ENCODE measurements at places on chromosomes 13 and 19. TPM values are rescaled to one million over a fixed set of nuclear protein-coding genes. Genes with fewer than 3 reads are reported as not detected.
A peak's percentile ranks its signal among the peaks of the same experiment; 100 is the strongest.

The KLHL1 gene
- total RNA-seq: not detected

The ATP8A2 gene
- not detected for total RNA-seq

The CPT1C gene
- total RNA-seq: 0.53 TPM

The ZNF324B gene
- 4.5 TPM for total RNA-seq

The TNFRSF19 gene
- total RNA-seq: 2.0 TPM

- no peak for DNase-seq
- H3K27ac ChIP-seq: peak overlapping the region; percentile 69
- H3K27me3 ChIP-seq: no peaks in the 10 kb centered on the region
- H3K36me3 ChIP-seq: no peaks in the 10 kb centered on the region
- H3K4me3 ChIP-seq: peak overlapping the region; percentile 18
Measured at GRCh38 chr13:109281017-109281902, 505.1 kb downstream of the IRS2 start.

GRCh38 chr19:49744946-49745381 lies 18.1 kb downstream of the TSKS start:
- no peaks in the 10 kb centered on the region for H3K4me1 ChIP-seq
- DNase-seq: no peak
- no peak overlapping the region for H3K27ac ChIP-seq
- H3K36me3 ChIP-seq: no peaks in the 10 kb centered on the region
- no peaks in the 10 kb centered on the region for H3K27me3 ChIP-seq
- H3K4me3 ChIP-seq: no peak overlapping the region

DNA sequence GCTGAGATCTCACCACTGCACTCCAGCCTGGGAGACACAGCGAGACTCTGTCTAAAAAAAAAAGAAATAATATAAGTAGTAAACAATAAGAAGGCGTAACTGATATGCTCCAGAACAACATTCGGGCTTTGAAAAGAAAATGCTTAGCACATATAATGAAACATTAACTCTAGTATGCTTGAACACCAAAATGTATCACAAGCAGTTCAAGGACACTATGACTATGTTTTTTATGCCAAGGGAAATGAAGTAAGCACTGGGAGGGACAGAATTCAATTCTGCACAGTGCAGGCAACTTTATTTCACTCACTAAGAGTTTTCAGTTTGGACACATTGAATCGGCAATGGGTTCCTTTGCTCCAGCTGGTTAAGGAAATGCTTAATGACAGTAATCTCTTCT lies 178.7 kb downstream of the TBC1D4 start:
- H3K27me3 ChIP-seq: no peaks in the 10 kb centered on the region
- H3K4me3 ChIP-seq: no peak overlapping the region
- H3K27ac ChIP-seq: peak overlapping the region; percentile 53
- peaks cover 53% of the 10 kb centered on the region for H3K36me3 ChIP-seq
- H3K4me1 ChIP-seq: peaks cover 8% of the 10 kb centered on the region

- no peak overlapping the region for H3K4me3 ChIP-seq
- DNase-seq: no peak
- H3K4me1 ChIP-seq: peaks cover 25% of the 10 kb centered on the region
Measured at GRCh38 chr19:1396019-1396767, 5.1 kb downstream of the GAMT start.

GRCh38 chr13:48476215-48476614 lies 56.7 kb downstream of the RCBTB2 start:
- no peak overlapping the region for H3K4me3 ChIP-seq
- peaks cover 75% of the 10 kb centered on the region for H3K36me3 ChIP-seq
- no peaks in the 10 kb centered on the region for H3K4me1 ChIP-seq

GRCh38 chr13:31769575-31769974 lies 30.2 kb downstream of the RXFP2 start:
- no peak overlapping the region for H3K27ac ChIP-seq
- no peak overlapping the region for H3K4me3 ChIP-seq
- no peak for DNase-seq
- H3K36me3 ChIP-seq: no peaks in the 10 kb centered on the region
- no peaks in the 10 kb centered on the region for H3K4me1 ChIP-seq

DNA sequence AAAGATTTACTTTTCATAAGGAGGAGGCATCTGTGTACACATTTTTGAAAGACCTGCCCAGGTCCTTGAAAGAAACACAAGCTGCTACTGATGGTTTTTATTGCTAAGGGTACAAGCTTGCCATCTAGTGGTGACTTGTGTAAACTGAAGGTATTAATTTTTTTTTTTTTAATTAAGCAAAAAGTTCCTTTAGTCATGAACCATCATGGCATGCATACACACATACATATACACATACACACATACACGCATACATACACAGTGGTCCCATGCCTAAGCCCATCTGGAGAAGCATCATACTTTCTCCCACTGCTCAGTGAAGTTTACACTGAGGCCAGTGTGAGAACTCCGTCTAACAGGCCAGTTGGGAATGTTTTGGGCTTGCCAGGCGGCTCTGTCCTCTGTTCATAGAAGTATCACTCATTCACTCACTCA lies 312.5 kb downstream of the DCLK1 start:
- no peaks in the 10 kb centered on the region for H3K4me1 ChIP-seq
- H3K36me3 ChIP-seq: no peaks in the 10 kb centered on the region
- no peak overlapping the region for H3K4me3 ChIP-seq
- no peak overlapping the region for H3K27ac ChIP-seq

Measured in psoas muscle (tissue), 8 donors.